ENCODE measurements at places on chromosomes 2 and 18. TPM values are rescaled to one million over a fixed set of nuclear protein-coding genes. Genes with fewer than 3 reads are reported as not detected.

GRCh38 chr2:199760574-199760973 is 90.4 kb downstream of the FTCDNL1 start:
- no peak for DNase-seq

The UGT1A1 gene
- total RNA-seq: 0.32 TPM

The CRYBA2 gene
- 3.0 TPM for total RNA-seq

The KCNK3 gene
- total RNA-seq: 14.5 TPM

The GPR55 gene
- total RNA-seq: 3.0 TPM

- no peak for DNase-seq
These were observed 356.9 kb downstream of the SETBP1 start for GRCh38 chr18:45037618-45038017.

All from prostate gland (tissue), 2 donors.